ENCODE measurements at places on chromosomes 5 and 9.

GRCh38 chr5:167771571-167771970 lies 519.9 kb upstream of the WWC1 start:
- no peak for DNase-seq

GRCh38 chr5:154797762-154798161 lies 42.6 kb downstream of the LARP1 start:
- DNase-seq, result no peak

- DNase-seq, result no peak
Measured at GRCh38 chr9:8106362-8106761, 306.8 kb upstream of the DMAC1 start.

- no peak for DNase-seq
Measured at GRCh38 chr5:147853372-147853987, 22.0 kb upstream of the SPINK1 start.

DNA sequence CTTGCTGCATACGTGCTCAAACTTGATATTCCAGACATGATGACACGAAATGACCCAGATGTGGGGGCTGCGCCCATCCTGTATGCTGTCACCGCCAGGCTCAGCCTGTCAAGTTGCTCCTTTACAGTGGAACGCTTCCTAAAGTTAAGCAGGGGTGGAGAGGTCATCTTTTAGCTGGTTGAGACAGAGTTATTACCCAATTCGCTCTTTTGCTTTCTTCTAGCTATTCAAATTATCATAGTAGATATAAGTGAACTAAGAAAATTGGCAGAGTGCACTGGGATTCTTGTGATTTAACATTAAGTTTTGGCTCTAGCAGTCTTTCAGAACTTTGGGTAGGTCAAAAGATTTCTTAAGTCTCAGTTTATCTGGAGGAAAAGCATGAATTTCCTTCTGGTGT lies 69.8 kb upstream of the BASP1 start:
- no peak for DNase-seq

- DNase-seq, result no peak
Measured at GRCh38 chr5:79172269-79172668, 60.7 kb downstream of the BHMT start.

DNA sequence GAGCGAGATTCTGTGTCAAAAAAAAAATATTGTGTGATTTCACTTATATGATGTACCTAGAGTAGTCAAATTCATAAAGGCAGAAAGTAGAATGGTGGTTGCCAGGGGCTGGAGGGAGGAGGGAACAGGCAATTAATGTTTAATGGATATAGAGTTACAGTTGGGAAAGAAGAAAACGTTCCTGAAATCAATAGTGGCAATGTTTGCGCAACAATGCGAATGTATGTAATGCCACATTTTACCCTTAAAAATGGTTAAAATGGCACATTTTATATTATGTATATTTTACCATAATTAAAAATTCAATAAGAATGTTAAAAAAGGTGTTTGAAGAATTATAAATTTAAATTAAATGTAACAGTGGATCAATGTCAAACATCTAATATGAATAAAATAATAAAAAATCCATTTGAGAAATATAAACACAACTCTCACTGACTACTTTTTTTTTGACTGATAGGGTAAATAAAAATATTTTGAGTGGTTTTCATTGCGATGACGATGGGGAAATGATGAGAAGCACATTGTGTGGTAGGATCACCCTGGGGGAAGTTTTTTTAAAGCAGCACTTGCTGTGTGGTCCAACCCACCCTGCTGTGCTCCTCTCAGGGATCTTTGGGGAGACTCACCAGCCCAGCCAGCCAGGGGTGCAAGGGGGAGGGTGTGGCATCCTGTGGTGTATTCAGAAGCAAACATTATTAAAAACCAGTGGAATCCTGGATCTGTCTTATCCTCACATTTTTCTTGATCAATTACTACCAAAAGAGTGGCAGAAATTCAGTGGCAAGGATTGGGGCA lies 4.3 kb downstream of the FYB1 start:
- peak; percentile 79 for DNase-seq

DNA sequence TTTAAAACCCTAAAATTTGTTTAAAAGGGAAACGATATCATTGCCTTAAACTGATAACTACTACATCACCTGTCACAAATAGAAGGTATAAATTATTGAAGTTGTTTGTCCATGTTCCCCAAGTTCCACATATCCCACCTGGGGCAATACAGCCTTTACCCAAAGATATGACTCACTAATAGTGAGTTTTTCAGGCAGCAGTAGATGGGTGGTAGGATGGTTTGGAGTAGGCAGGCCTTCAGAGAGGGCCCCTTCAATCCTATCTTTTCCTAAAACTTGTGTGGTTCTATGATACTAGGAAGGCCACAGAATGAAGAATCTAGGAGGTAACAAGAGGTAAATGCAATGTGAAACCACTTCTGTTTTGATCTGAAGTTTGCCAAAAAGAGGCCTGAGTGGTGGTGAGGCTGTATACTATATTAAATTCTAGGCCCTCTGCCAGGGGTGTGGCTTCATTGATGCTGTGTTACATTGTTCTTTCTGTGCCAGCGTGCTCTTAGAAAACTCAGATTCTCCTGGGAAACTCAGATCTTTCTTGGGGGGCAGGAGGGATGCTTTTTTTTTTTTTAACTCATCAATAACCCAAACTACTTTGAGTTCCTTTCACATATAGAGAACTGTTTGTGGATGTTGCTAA lies 7.2 kb downstream of the CYSTM1 start:
- DNase-seq, result no peak

DNA sequence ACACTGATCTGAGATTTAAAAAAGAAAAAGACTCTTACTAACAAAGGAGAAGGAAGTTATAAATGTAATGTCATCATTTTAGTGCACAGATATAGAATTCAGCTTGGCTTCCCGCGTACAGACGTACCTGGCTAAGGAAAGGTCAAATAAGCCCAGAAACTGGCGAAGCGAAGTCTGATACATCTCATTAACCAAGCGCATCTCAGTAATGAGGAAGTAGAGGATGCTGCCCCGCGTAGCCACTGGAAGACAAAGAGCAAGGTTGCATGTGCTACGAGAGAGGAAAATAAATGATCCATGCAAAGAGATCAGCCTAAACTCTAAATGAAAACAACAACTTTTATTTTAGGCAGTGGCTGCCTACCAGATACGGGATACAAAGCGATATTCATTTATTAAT lies 208.8 kb downstream of the DNAH5 start:
- DNase-seq, result no peak
